Fibroblast of skin of left quadriceps (primary cell): ENCODE measurements at places on chromosomes 11 and 22.

GRCh38 chr11:73284106-73284505 is 12.0 kb downstream of the P2RY6 start:
- no peak for DNase-seq

- DNase-seq = peak; percentile 37
Measured at GRCh38 chr11:32809313-32809712, 14.9 kb upstream of the CCDC73 start.

DNA sequence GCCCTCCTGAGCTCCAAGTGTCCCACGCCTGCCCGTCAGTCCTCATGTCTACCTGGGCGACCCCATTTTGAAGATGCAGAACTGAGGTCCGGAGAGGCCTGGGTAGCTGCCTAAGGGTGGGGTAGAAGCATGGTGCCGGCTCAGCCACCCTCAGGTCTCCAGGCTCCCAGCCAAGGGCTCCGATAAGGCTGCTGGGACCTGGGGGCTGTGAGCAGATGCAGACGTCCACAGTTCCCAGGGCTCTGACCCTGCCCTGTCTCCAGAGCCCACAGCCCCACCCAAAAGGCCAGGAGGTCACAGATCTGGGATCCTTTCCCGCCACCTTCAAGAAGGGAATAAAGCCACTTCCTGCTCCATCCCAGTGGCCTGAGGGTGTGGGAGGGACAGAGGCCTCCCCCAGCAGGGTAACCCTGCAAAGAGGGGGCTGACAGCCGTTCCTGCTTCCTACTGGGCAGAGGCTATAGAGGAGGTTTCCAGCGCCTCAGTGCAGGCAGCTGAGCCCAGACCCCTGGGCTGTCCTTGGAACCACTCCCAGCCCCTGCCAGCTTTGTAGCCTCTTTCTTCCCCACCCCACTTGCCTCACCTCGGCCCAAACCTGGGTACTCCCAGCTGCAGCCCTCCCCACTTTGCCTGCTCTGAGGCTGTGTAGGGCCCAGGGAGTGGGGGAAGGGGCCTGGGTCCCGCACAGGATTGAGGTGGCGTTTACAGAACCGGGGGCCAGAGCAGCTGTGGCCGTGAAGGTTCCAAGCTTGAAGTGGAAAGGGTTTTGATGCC is 85.5 kb downstream of the CDKN1C start:
- DNase-seq = no peak

GRCh38 chr11:120137611-120138521 is at the start of gene TRIM29:
TSS of gene TRIM29 (minus strand) at chr11:120138113. CDS start at chr11:120138031, 82 bp downstream.
- DNase-seq = no peak

GRCh38 chr11:16893456-16894066 is 120.7 kb downstream of the PLEKHA7 start:
- no peak for DNase-seq

DNA sequence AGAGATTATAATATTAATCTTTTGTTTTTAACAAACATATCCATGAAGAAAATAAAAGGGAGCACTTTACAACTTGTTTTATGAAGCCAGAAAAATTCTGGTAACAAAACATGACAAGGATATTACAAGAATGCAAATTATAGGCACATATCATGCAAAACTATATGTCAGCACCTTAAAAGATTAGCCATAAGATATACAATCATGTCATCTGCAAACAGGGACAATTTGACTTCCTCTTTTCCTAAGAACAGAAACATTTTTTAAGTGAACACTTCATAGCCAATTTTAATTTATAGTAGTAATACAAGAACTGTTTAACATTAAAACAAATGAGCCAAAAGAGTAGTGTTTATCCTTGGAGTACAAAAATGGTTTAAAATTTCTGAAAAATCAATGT is 916.5 kb upstream of the CNTN5 start:
- DNase-seq = no peak

GRCh38 chr22:42340829-42341383 is 70.5 kb upstream of the TCF20 start:
- no peak for DNase-seq

DNA sequence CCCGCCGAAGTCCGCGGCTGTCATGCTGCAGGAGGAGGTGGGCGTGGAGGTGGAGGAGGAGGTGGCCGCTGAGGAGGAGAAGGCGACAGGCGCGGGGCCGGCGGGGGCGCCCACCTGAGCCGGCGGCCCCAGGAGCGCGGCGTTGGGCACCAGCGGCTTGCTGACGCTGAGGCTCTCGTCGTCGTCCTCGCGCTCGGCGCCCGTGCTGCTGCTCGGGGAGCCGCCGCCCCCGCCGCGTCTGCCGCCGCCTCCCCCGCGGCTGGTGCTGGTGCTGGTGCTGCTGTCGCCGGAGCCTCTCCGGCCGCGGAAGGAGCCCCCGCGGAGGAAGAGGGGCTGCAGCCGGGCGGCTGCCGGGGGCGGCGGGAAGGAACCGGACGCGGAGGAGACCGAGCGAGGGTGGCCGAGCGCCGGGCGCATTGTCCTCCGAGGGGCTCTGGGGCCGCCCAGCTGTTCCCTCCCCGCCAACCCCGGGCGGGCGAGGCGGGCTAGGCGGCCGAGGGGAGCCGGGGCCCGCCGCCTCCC is 388 bp downstream of the TMEM121B start:
- DNase-seq = no peak

DNA sequence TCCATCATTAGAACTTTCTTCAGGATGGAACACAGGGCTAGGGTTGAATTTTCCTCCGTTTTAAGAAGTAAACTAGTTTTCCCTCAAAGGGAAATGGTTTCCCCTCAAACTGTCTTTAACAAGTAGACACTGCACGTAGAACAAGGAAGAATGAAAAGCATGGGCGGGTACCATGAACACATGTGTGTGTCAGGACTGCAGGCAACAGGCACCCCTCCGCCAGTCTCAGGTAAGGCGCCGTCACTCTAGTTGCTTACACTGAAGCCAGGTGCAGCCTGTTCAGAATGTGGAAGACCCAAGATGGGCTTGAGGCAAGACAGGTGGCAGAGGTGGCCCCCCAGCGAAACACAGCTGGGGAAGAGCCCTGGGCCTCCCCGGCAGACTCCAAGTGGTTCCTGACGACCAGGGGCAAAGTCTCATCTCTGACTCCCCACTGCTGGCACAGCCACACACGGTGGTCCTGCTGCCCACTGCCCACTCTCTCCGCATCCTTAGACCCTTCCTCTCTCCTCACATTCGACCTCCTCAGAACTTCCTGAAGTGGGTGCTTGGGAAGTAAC is 25.4 kb upstream of the MOB2 start:
- no peak for DNase-seq

- DNase-seq = no peak
Measured at GRCh38 chr22:34851918-34852662, 213.9 kb upstream of the ISX start.

- DNase-seq = no peak
Measured at GRCh38 chr22:41445129-41446056, 1.2 kb downstream of the TOB2 start.

GRCh38 chr11:73229896-73230875 is 12.1 kb downstream of the P2RY2 start:
- DNase-seq = no peak

DNA sequence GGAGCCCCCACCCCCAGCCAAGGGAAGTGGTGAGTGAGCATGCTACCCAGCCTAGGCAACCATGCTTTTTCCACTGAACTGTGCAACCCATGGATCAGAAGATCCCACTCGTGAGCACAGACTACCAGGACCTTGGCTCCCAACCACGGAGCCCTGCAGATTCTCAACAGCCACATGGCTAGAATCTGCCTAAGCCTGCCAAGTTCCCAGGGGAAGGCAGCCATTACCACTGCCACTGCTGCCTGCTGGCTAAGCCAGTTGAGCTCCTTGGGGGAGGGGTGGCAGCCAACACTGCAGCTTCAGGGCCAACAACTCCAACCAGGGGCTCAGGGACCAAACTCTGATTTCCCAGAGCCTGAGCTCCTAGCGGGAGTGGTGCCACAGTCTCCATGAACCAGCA is 195.8 kb downstream of the DLG2 start:
- no peak for DNase-seq

GRCh38 chr22:23673050-23673620 is 17.7 kb upstream of the RGL4 start:
- no peak for DNase-seq

- DNase-seq = no peak
Measured at GRCh38 chr11:76205252-76206076, 838 bp downstream of the WNT11 start.

DNA sequence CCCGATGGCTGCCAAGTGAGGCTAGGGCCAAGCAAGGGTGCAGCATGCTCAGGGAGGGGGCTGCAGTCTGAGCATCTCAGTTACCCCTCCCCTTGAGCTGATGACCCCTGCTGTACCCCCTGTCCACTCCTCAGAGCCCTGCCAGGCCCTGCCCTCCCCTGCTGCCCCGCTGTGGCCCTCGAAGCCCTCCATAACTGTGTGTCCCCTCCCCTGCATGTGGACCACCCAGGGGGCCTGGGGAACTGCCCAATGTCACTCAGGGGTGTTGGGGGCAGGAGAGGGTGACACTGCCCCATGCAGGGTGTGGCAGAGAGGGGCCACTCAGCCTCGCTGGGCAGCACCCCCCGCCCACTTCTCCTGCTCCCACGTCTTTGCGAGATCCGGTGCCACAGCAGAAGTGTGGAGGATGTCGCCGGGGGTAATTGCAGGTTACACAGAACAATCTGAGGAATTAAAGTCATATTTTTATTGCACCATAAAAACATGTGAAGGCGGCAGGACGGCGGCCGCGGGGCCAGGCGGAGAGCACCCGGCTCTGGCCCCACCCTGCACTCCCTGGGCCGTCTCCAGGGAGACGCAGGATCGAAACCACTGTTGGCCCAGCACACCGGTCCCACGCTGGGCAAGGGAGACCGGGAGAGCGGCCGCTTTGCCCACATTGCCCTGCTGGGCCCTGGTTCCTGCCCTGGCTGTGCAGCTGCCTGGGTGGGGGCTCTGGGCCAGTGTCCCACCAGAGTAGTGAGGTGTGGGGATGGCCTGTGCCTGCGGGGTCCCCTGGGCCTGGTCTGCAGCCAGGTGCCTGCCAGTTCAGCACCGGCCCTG is 18.7 kb upstream of the GNB1L start:
- no peak for DNase-seq
